ENCODE measurements at places on chromosomes 3 and 15.

GRCh38 chr3:157412323-157412855, 24.3 kb upstream of the PTX3 start:
- no peak for DNase-seq

GRCh38 chr15:55742927-55743728, at the start of gene PRTG:
PRTG (minus strand) TSS chr15:55743152; CDS start chr15:55742931, 221 bp downstream.
- DNase-seq: no peak

GRCh38 chr15:66496951-66497501, 536 bp downstream of the SNAPC5 start:
- DNase-seq: peak; percentile 57

DNA sequence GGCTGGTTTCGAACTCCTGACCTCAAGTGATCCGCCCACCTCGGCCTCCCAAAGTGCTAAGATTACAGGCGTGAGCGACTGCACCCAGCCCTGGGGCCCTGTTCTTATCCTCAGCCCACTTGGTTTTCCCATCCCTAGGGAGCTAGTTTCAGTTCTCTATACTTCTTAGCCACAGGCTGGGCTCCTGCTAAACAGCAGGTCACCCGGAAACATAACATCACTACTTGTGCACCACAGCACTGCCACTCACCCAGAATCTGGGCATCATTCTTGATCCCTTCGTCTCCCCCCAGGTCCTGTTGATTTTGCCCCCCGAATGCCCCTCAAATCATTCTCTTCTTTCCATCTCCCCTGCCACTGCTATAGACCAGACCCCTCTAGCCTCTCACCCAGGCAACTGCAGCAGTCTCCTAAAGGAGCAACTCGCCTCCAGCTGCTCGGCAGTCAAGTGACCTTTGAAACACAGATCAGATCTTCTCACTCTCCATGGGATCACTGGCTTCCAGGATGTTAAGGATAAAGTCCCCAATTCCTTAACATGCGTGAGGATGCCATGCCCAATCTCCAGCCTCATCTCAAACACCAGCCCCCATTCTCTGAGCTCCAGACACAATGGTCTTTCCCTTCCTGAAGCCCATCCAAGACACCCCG, 5.6 kb upstream of the AP3S2 start:
- DNase-seq: no peak

GRCh38 chr3:195033531-195034091, 237.3 kb downstream of the XXYLT1 start:
- no peak for DNase-seq

DNA sequence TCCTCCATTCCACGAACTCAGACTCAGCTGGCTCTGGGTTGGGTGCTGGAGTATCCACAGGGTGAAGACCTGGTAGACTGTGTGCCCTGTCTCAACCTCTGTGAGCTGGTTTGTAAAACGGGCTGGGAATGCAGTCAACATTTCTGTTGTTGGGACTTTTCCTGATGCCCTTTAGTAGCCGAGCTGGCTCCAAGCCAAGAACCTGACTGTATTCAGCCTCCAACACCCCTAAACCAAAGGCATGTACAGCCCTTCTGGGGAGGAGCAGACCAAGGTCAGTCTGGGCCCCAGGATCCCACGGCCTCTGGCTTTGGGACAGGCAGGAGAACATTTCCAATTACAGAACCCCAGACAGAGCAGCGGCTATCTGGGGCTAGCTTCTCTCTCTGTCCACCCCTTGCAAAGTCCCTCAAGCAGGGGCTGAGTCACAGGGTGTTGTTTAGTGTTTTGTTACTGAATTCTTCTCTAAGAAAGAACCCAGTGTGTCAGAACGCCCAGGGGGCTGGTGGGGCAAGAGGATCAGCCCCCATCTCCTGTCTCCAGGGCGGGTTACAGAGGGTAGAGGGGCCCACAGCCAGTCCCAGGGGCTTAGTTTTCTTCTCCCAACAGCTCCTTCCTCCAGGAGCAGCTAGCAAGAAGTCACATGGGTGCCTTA, 56.8 kb upstream of the SLC6A6 start:
- DNase-seq: no peak

- DNase-seq: no peak
Measured at GRCh38 chr3:184648636-184649035, 63.2 kb downstream of the MAGEF1 start.

GRCh38 chr3:12180218-12180617, 21.5 kb upstream of the TIMP4 start:
- no peak for DNase-seq

GRCh38 chr3:170522201-170522600, 63.7 kb downstream of the SLC7A14 start:
- no peak for DNase-seq

- no peak for DNase-seq
Measured at GRCh38 chr15:43518197-43518761, 871 bp downstream of the MAP1A start.

- no peak for DNase-seq
Measured at GRCh38 chr15:86316726-86317383, 237.2 kb downstream of the AGBL1 start.
